ENCODE measurements at places on chromosomes 2 and 18.

DNA sequence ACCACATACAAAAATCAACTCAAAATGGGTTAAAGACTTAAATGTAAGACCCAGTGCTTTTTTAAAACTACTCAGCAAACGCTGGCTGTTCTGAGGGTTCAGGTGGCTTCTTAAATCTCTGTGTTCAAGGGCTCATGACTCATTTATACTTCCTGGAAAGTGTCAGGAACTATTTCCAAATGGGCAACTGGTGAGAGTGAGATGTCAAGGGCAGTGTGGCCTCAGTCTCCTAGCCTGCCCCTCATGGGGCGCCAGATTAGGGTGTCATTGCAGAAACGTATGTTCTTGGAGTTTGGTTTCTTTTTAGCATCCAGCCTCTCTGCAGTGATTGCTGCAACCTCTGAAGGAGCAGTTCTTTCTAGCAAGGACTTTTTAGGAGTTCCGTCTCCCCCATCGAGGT lies 485.4 kb downstream of the TNS1 start:
- DNase-seq, result no peak

- DNase-seq, result no peak
These were observed 211.9 kb downstream of the PTGR3 start for GRCh38 chr18:74996996-74997395.

DNA sequence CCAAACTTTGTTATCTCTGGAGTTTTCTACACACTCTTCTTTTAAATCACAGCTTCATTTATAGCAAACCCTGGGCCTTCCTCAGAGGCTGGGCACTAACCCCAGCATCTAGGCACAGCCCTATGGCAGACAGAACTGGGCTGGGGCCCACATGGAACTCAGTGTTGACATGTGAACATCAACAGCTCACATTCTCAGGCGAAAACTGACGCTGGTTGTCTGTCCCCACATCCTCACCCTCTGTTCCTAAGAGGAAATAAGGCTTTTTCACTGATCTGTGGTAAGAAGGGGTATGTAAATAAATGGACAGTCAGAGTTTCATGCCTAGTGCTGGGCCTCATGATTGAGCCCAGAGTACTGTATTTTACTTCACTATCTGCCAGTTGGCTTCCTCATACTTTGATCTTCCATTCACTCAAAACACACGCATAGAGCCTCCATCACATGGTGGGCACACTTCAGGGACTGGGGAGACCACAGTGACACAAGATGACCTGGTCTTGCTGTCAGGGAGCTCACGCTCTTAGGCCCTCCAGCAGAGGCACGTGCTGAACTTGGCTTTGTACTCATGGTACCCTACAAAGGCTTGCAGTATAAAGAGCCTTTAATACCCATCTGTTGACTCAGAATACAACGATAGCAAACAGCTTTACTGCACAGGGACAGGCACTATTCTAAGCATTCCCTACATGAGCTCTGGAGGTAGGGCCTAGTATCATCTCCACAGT lies 43.0 kb downstream of the EFEMP1 start:
- no peak for DNase-seq

DNA sequence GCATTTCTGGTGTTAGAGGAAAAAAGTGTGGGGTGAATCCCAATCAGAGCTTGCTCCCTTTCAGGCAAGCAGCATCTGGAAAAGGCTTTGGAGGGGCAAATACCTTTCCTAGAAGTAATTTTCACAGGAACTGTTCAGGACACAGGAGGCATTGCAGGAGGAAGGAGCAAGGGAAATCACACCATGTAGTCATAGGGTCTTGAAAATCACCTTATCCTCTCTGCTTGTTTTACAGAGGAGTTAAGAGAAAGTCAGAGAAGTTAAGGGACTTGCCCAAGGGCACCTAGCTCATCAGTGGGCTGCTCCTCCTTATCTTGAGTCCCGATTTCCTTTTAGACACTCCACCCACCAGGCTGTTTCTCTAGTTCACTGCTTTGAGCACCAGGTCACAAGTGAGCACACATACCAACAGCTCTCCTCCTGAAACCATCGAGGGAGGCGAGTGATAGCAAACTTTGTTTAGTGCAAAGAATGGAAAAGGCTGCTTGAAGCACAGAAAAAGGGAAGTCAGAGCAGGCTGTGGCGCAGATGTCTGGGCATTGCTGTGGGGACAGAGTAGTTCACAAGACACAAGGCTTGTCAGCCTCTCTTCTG lies 89.2 kb upstream of the CXCR4 start:
- no peak for DNase-seq

DNA sequence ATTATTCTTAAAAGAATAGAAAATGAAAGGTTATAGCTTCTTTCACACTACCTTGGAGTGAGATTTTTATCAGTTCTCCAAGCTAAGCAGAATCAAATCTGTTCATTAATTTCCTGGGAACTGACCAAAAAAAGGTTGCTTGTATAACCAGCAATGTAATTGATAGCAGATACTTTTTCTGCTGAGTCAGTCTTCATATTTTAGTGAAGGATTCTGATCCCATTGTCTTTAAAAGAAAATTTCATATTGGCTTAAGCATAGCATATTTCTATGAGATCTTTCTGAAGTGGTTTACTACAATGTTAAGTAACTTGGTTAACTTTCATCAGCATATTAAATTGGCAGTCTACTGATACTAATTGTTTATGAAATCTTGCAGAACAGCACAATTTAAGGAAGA lies 338.0 kb downstream of the TMX3 start:
- DNase-seq, result no peak

Data from stimulated activated CD8-positive, alpha-beta memory T cell treated with anti-CD3 and anti-CD28 coated beads, Interleukin-4, amount 100 ng/mL, for 1 hour (primary cell).